Glutamatergic neuron (in vitro differentiated cells): ENCODE measurements at places on chromosomes 7 and 10.

GRCh38 chr7:6172224-6172909, 100.1 kb downstream of the CYTH3 start:
- DNase-seq: no peak

DNA sequence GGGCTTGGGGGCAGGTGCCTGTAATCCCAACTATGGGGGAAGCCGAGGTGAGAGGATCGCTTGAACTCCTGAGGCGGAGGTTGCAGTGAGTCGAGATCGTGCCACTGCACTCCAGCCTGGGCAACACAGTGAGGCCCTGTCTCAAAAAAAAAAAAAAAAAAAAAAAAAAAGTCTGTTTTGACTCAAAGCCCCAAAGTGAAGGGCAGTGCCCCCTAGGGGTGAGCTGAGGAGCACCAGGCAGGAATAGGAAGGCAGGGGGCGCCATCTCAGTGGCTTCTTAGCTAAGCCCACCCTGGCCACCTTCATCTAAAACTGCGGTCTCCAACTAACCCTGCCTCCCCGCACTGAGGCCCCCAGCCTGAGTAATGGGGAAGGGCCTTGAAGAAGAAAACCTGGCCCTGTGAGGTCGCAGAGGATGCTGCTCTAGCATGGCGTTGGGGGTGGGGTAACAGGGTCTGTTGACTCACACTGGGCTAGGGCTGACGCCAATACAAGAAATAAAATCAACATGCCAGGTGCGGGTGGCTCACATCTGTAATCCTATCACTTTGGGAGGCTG, 9.8 kb downstream of the PODXL start:
- peak; percentile 72 for DNase-seq

GRCh38 chr7:43636093-43636492, 53.2 kb downstream of the STK17A start:
- no peak for DNase-seq

- no peak for DNase-seq
Measured at GRCh38 chr7:90111-91063, 102.0 kb upstream of the FAM20C start.

DNA sequence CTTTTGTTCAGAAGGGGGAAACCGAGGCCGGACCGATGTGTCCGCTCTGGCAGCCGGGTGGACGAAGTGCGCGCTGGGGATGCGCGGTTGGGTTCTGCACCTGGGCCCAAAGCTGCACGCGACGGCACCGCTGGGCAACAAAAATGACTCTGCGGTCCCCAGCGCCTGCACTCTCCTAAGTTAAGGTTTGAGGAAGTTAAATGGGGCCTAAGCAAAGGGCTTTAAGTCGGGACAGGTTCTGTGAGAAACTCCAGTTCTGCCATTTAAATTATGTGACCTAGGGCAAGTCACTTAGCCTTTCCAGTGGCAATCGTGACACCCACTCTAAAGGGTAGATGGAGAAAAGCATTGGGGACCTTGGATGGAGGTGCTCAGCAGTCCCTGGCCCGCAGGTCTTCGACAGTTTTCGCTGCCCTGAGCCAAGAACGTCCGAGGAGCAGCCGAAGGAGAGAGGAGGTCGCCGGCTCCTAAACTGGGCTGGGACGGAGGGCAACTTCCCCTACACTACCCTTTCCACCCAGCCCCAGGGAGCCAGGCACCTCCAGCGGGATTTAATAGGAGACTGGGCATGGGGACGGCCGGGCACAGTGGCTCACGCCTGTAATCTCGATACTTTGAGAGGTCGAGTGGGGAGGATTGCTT, 534 bp upstream of the ACBD5 start:
- peak; percentile 33 for DNase-seq

- no peak for DNase-seq
Measured at GRCh38 chr7:155878250-155878649, 66.0 kb upstream of the SHH start.

GRCh38 chr10:77989081-77989724, 40.1 kb downstream of the POLR3A start:
- no peak for DNase-seq

GRCh38 chr7:153835712-153836265, 216.4 kb upstream of the DPP6 start:
- no peak for DNase-seq

DNA sequence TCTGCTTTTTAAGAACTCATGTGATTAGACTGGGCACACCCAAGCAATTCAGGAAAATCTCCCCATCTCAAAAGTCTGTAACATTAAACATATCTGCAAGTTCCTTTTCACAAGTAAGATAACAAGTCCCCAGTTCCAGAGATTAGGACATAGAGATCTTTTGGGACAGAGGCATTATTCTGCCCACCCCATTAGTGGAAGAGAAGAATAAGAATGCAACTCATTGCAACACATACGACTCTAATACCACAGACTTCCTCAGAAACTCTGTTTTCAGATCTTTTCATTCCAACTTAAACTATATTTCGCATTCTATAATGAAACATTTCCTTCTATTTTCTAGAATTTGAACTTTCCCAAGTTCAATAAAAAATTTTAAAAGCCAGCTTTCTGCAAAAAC, 137.7 kb downstream of the SEMA3C start:
- DNase-seq: no peak
